ENCODE measurements at places on chromosomes 16 and 17.

GRCh38 chr17:71192848-71193247 lies 928.0 kb upstream of the SOX9 start:
- DNase-seq = no peak

GRCh38 chr17:50533720-50534148 lies 1.2 kb downstream of the EPN3 start:
- no peak for DNase-seq

DNA sequence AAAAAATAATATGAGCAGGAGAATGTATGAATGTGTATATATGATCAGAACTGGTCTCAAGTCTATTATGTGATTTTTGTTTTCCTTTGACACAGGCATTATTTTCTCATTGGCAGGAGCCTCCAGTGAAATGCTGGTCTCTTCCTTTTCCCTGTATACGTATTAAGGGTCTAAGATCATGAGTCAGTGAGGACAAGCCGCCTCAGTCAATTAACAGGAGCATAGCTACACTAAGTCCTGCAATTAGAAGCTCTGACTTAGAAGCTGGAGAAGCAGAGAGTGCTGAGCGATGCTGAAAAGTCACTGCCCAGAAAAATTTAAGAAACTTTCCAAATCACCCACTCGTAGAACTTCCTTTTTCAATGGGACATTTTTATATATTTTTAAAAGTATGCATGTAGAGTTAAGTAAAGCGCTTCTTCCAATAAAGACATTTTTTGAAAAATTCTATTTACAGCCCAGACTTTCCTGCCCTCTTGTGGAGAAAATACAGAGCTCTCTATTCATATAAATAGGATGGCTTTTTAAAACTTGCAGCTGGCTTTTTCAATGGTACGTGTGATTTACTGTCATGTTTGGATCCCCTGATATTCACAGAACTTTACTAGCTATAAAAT lies 70.2 kb upstream of the PSMD7 start:
- no peak for DNase-seq

GRCh38 chr17:28282596-28282995 lies 36.4 kb upstream of the TMEM97 start:
- no peak for DNase-seq

- no peak for DNase-seq
Observed at GRCh38 chr17:17511881-17512858, 16.0 kb upstream of the RASD1 start.
